ENCODE measurements at places on chromosomes 1 and 21.

- peak; percentile 65 for DNase-seq
Measured at GRCh38 chr21:45615145-45615711, 28.3 kb upstream of the PCBP3 start.

- DNase-seq, result no peak
Measured at GRCh38 chr1:31523769-31524168, 52.5 kb upstream of the TINAGL1 start.

- no peak for DNase-seq
Measured at GRCh38 chr1:22925111-22925510, 47.6 kb downstream of the LACTBL1 start.

- no peak for DNase-seq
Measured at GRCh38 chr1:203480525-203481084, 5.0 kb downstream of the PRELP start.

- DNase-seq, result no peak
Measured at GRCh38 chr1:86159800-86160199, 3.2 kb upstream of the COL24A1 start.
